ENCODE measurements at places on chromosomes 16 and 17. TPM values are rescaled to one million over a fixed set of nuclear protein-coding genes. Genes with fewer than 3 reads are reported as not detected.

KRTAP9-2 gene
- total RNA-seq, result not detected

SLC38A8 gene
- total RNA-seq, result not detected

FASN gene
- 84.1 TPM for total RNA-seq

BCL7C gene
- 29.6 TPM for total RNA-seq

FOXO3B gene
- 18.4 TPM for total RNA-seq

PLCD3 gene
- 3.1 TPM for total RNA-seq

IRF8 gene
- 9.8 TPM for total RNA-seq

ARL5C gene
- total RNA-seq, result not detected

OVCA2 gene
- total RNA-seq, result 15.8 TPM

TPSG1 gene
- not detected for total RNA-seq

CA4 gene
- 1.2 TPM for total RNA-seq

NPTX1 gene
- total RNA-seq, result 19.3 TPM

NETO2 gene
- 154 TPM for total RNA-seq

NOD2 gene
- total RNA-seq, result 0.16 TPM

CDH11 gene
- total RNA-seq, result 258 TPM

CES4A gene
- 15.4 TPM for total RNA-seq

RHBDL1 gene
- 1.4 TPM for total RNA-seq

CCL1 gene
- 0.47 TPM for total RNA-seq

CCL22 gene
- not detected for total RNA-seq

TSPAN10 gene
- total RNA-seq, result 0.16 TPM

TMC8 gene
- total RNA-seq, result 0.94 TPM

TMEM204 gene
- total RNA-seq, result 2.5 TPM

AGRP gene
- not detected for total RNA-seq

C16orf54 gene
- total RNA-seq, result 0.31 TPM

KRT27 gene
- not detected for total RNA-seq

MPP3 gene
- 27.1 TPM for total RNA-seq

CBFB gene
- total RNA-seq, result 65.4 TPM

C1QL1 gene
- 4.1 TPM for total RNA-seq

SHISA9 gene
- 14.7 TPM for total RNA-seq

RAB26 gene
- total RNA-seq, result 5.8 TPM

IRX6 gene
- total RNA-seq, result not detected

GRIN2C gene
- 0.47 TPM for total RNA-seq

TEKT5 gene
- total RNA-seq, result 1.2 TPM

PKMYT1 gene
- 3.0 TPM for total RNA-seq

LDHD gene
- total RNA-seq, result 0.31 TPM

PRSS22 gene
- not detected for total RNA-seq

ABCC6 gene
- 0.16 TPM for total RNA-seq

TP53TG3F gene
- total RNA-seq, result not detected

THAP11 gene
- 25.3 TPM for total RNA-seq

DNAJA3 gene
- 32.1 TPM for total RNA-seq

TBC1D3I gene
- 0.62 TPM for total RNA-seq

KRTAP9-4 gene
- not detected for total RNA-seq

PRSS36 gene
- not detected for total RNA-seq

CDH8 gene
- total RNA-seq, result 53.7 TPM

KRTAP4-6 gene
- total RNA-seq, result not detected

CD300A gene
- 3.3 TPM for total RNA-seq

Measured in occipital lobe (tissue), 3 donors.